Activated CD4-positive, alpha-beta T cell treated with anti-CD3 and anti-CD28 coated beads, Interleukin-2, Interleukin-6, amounts not matched to agents 100 ng/mL and 50 ng/mL, durations not matched to agents 16 hours and 8 hours (primary cell): ENCODE measurements at places on chromosomes 2 and 18.

DNA sequence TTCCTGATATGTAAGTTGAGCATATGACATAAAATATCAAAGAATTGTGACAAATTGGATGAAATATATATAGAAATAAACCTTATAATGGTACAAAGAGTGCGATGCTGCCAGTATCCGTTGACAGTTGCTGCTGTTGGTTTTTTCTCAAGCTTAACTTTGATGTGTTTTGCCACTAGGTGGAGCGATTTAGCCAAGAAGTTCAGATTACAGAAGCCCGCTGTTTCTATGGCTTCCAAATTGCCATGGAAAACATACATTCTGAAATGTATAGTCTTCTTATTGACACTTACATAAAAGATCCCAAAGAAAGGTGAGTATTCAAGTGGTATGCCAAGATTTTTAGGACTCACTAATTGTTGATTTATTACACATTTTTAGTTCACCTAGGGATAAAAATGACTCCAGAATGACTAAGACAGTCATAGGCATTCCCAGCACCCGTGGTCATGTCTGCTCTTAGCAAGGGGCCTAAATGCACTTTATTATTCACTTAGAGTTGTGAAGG, 2.1 kb downstream of the RRM2 start:
- DNase-seq: peak; percentile 75

DNA sequence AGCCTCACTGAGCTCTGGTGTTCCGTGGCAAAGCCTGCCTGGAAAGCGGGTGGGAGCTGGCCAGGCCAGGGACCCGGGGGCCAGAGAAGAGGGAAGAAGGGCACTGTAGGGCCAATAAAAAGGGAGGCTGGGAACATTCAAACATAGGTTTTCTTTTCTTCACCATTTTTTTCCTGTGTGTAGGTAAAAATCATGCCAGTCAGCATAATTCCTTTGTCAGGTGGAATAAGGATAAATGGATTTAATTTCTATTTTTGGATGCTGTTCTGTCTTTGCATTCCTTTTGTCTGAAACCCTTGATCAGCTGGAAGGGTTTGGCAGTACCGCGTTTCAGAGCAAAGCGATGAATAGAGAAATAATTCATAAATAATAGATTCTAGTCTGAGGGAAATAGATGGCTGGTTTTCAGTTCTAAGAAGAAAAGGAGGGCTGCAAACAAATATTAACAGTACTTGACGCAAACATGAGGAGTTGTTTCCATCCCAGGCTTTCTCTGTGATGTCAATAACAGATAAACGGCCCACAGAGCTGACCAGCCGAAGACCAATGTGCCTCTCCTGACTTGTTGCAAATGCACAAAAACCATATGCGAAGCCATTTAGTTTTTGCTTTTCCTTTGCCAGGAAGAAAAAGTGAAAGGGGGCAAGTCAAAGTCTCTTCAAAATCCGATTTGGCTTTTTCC, 384.4 kb downstream of the TSN start:
- no peak for DNase-seq

DNA sequence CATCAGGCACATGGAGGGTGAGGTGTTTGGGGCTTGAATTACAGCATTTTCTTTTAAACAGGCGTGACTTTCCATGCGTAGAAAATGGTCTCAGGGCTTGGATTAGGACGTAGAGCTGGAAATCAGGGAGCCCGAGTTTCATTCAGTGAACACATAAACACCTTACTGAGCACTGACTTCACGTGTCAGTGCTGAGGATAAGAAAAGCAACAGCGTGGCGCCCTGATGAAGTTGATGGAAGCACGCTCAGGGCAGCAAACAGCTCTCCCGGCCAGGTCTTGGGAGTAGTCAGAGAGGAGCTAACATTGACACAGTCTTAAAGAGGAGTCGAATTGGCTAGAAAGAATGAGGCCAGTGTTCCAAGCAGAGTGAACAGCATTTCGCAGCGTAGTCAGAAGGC, 110.7 kb downstream of the LYPD1 start:
- DNase-seq: no peak

GRCh38 chr18:37403788-37404187, 161.8 kb downstream of the CELF4 start:
- DNase-seq: no peak

GRCh38 chr2:119126650-119127049, 31.9 kb downstream of the C1QL2 start:
- peak; percentile 53 for DNase-seq

GRCh38 chr2:129791712-129792111, 187.8 kb upstream of the RAB6C start:
- DNase-seq: no peak

DNA sequence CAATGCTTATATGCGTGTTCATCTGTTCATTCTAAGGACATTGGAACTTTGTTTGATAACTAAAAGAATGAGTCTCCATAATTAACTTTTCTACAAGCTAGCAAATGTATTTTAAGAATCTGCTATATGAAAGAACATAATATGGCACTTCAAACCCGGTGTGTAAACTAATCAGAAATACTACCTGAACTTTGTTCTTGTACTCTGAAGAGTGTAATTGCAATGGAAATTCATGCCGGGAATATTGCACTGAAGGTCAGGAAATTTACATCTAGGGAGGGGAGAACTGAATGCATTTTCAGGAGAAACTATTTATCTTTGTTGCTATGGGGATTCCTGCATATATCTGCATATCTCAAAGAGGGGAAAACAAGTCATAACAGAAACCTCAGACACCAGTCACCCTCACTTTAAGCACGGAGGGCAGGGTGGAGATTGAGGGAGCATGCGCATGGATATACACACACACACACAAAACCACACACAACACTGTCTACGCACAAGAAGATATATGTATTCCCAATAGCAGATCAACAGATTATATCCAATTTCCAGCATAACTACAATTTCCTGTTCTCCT, 76.2 kb downstream of the DTNA start:
- DNase-seq: no peak

GRCh38 chr2:185188656-185189055, 549.9 kb upstream of the FSIP2 start:
- no peak for DNase-seq

GRCh38 chr2:15665067-15665942, 73.6 kb downstream of the DDX1 start:
- no peak for DNase-seq

- DNase-seq: peak; percentile 1
Observed at GRCh38 chr2:145777914-145778313, 1258.0 kb upstream of the ZEB2 start.

DNA sequence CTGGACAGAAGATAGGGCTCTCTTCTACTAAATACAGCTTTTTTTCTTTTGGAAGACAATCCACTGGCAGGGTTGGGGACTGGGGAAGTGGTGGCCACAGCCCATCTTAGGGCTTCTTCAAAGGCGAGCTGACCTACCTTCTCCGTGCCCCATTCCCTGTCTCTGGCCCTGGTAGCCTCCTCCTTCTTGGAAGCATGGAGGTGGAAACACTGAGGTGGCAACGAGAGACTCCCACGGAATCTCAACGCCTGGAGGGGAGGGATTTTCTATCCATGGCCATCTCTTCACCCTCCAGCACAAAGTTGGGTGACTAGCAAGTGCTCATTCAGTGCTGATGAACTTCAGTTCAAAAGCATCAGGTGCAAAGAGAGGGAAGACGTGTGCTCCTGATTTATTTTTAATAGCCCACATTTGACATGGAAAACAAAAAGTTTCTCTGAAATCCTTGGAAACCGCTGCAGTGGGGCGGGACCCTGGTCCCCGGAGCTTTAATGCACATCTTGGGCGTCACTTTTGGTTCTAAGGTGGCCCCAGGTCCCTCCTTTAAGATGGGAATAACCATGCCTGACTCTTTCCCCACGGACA, 633 bp upstream of the ARMC9 start:
- no peak for DNase-seq

GRCh38 chr18:50396005-50396660, 21.3 kb downstream of the SKA1 start:
- DNase-seq: no peak

DNA sequence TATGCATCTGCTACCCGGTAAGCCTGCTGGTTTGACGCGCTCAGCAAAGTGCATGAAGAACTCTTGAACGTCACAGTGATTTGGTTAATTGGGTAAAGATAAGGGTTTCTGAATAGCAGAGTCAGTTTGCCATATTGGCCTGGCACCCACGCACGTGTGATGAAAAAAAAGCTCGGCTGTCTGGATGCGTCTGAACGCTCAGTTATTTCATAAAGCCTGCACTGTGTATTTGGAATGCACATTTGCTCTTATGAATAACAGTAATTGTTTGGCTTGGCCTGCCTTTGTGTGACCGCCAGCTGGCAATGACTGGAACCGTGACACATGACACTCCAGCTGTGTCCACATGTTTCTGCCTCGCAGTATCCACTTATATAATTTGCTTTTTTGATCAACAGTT, 129.2 kb upstream of the MEIS1 start:
- DNase-seq: no peak

DNA sequence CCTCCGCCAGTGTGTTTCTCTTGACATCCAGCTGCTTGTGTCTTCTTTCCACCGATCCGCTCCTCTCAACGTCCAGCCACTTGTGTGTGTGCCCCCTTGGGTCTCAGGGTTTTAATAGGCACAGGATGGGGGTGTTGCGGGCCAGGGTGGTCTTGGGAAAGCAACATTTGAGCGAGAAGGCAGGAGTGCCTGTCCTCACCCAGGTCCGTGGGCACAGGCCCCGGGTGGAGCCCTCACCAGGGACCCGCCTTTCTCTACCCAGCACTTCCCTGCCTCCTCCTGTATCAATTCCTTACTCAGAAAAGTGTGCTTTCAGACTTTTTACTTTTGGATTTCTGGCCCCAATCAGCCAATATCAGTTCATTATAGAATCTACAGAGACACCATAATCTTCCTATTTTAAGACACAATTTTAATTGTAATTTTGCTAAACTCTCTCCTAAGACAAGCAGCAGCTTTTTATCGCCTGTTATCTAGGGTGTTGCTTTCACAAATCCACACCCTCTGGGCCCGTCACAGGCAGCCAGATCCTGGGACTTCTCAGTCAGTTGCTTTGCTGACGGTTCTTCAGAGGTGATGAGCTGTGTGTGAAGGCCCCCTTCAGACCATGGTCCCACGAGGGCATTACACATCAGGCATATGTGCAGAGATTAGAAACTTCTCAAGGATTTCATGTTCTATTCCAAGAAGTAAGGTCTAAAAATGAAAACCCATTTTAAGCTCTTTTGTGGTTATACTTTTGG, 96.0 kb upstream of the FHL2 start:
- DNase-seq: no peak

DNA sequence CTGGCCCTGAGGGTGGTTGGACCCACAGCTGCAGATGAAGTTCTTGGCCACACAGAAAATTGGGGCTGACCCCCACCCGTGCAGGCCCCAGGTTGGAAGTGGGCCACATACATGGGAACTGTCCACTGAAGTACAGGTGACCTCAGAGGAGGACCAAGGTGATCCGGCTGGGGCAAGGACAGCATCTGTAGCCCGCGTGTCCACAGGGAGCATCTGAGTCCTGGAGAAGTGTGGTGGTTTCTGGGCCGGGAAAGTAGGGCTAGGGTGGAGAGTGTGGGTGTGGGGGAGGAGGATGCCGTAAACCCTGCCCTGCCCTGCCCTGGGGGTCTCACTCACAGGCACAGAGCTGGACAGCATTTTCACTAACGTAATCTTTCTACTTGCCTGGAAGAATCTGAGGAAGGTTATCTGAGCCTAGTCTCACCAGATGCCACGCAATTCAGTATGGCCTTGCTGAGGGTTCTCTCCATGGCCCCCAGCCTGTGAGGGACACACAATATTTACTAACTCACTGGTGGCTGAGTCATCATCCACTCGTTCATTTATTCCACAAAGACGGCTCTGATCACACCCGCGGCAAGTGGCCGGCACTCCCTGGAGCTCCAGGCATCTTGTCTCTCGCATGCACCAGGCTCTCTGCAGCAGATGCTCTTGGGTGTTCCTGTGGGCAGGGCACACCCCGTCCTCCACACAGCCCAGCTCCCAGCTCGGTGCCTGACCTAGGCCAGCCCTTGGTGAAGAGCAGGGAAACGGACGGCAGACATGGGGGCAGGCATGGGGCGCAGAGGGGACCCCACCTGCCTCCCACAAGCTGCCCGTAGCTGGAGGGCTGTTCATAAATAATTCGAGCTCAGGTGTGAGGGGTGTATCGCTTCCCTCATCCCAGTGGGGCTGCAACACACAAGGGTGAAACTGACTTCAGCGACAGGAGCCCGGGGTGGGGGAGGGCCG, 51.2 kb downstream of the INHBB start:
- no peak for DNase-seq

DNA sequence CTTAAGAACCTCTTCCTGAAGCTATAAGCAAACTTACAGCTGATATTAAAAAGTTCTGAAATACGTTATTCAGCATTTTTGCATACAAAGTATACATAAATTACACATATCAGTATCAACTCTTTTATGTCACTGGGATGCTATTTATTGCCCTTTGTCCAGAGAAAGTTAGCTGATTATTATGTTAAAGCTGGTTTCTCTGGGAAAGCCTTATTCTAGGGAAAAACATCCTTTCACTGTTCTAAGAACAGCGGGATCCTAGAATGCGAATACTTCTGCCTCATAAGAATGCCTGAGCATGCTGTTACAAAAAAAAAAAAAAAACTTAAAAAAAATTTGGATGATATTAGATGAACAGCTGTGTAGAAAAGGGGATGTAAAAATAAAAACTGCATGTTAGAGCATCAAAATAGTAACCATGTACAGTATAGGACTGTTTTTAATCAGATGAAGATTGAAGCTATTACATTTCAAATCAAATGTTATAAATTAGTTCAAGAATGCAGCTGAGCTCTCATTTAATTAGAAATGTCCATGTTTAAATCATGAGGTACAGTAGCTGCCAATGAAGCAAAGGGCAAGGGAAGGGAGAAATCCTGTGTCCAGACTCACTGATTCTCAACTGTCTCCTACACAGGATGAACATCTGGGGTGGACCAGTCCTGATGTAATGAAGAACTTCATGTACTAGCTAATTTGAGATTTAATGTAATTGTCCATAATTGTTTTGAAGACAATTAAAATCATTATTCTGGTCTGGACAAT, 8.2 kb downstream of the FTCDNL1 start:
- no peak for DNase-seq

DNA sequence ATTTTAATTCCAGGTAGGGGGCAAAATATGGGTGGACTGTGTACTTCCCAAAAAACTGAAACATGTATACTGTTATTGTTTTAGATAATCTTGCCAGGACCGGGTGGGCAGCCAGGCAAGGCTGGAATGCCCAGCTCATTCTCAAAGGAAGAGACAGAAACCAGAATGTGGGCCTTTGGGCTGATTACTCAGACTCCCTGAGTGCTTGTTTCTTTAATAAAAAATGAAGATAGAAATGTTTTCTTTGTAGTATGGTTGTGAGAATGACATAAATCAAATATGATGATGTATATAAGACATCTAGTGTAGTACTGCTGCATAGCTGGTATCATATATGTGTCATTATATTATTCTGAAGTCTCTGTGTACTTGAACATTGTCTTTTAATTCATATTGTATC, 231.6 kb upstream of the NT5C1B start:
- no peak for DNase-seq

GRCh38 chr2:176242276-176242675, 27.0 kb upstream of the MTX2 start:
- no peak for DNase-seq
